ENCODE measurements at places on chromosomes 13 and 19. TPM values are rescaled to one million over a fixed set of nuclear protein-coding genes. Genes with fewer than 3 reads are reported as not detected.
A peak's percentile ranks its signal among the peaks of the same experiment; 100 is the strongest.

C19orf67 gene
- not detected for total RNA-seq

HMG20B gene
- 44.1 TPM for total RNA-seq

NEK5 gene
- total RNA-seq = 0.69 TPM

ATP4A gene
- not detected for total RNA-seq

ACP5 gene
- total RNA-seq = 8.6 TPM

ZNF814 gene
- 15.6 TPM for total RNA-seq

GEMIN7 gene
- total RNA-seq = 10.0 TPM

TEX30 gene
- total RNA-seq = 11.1 TPM

ZNF675 gene
- 22.6 TPM for total RNA-seq

CRTC1 gene
- total RNA-seq = 3.2 TPM

- no peak for DNase-seq
Measured at GRCh38 chr19:38977445-38978325, 2.1 kb upstream of the FBXO17 start.

GRCh38 chr13:65314008-65314407, 1916.1 kb downstream of the PCDH9 start:
- DNase-seq = no peak

GRCh38 chr13:99435998-99436397, 65.3 kb upstream of the TM9SF2 start:
- DNase-seq = no peak

- DNase-seq = no peak
Measured at GRCh38 chr19:49904136-49904535, 7.4 kb upstream of the IL4I1 start.

DNA sequence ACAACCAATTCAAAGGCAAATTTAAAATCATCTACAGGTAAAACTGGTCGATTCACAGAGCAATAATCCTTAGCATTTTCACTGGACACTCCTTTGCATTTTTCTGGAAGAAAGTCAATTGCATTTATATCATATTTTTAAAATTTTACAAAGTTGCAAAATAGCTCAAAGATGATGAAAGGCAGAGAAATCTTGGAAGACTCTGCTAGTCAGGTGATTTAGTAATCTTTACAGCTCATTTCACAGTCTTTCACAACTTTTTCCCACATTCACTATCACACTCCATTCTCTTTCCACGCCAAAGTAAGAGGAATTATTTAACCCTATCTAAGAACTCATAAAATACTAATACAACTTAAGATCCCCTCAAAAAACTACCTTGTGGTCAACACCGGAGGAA, 1063.8 kb downstream of the EFNB2 start:
- DNase-seq = no peak

- DNase-seq = no peak
Measured at GRCh38 chr19:57473646-57474045, 3.7 kb downstream of the ZNF772 start.

DNA sequence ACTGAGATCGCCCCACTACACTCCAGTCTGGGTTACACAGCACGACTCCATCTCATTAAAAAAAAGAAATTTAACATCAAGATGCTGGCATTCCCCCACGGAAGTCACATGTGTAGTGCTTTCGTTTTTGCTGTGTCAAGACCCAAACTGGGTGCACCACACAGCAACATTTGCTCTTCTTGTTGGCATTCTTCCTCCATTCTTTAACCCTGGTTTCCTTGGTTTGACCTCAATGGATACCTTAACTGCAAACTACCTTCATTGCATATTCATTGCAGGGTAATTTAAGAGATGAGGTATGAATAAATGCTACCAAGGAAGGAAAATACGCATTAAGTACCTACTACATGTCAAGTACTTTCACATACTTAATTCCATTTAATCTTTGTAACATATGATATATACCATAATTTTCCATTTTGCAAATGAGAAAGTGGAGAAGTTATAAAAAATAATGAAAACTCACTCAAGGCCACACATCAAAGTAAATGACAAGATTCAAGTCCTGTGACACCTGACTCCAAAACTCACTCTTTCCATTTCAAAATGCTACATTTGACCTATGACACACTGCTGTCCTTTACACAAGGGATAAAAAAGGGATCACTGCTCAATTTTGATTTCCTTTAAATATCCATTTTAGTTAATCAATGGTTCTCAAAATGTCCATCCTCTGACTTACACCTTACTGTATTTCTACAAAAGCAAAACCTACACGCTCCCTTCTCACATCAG, 59.2 kb downstream of the STK24 start:
- no peak for DNase-seq

DNA sequence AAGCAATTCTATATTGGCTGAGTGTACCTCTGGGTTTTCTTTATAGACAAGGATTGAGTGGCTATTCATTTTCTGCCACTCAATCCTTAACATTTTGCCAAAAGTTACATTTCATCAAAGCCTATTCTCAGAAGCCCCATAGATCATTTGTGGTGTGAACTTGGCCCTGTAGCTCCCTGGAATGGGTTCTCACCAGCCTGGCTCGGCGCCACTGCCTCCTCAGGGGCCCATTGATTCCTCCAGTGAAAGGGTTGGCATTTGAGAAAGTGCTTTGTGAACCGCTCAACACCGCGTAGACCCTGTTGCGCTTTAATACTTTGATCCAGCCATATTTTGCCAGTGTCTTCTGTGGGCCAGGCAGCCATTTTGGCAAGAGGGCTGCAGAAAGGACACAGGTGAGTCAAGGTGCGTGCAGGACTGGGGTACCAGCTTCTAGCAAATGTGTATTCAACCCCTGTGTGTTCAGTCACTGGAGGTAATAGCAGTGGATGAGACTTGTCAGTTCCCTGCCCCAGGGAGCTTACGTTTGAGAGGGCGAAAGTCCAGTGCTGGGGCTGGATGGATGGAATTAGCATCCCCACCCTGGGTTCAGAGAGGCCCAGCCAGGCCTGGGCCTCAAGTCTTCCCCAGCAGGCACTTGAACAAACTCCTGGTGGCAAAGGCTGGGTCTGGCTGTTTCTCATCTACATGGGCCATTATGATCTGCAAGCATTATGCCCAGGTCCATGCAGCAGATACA, 3.8 kb downstream of the RAB8A start:
- no peak for DNase-seq

DNA sequence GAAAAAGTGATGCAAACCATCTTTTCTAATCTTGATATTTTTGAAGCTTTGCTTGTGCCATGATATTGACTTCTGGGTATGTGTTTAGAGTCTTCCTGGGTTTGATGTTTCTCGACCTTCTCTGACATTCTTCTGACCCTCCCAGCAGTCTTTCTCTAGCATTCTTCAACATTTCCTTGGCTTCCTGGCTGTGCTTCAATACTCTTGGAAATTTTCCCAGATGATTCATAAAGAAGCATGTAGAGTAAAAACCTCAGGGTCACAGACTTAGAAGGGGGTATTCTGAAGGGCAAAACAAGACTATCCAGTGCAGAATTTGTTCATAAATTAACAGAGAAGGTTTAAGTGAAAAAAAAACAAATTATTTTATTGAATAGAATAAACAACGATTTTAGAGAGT, 946.3 kb upstream of the PCDH9 start:
- peak; percentile 2 for DNase-seq

DNA sequence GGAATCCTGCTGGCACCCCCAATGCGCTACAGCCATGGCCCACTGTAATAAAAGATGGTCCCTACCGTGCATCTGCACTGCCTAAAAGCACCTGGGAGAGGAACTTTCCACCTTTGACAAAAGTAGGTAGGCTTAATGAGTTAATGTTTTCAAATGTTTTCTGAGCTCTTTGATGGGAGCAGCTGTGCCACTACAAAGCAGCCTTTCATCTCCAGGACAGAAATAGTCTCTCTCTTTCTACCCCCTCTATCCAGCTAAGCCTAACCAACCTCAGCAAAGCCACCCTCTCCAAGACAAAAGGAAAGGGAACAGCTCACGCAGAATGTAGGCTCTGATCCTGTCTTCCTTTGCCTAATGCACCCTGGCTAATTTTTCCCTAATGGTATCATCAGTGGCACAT, 560.2 kb downstream of the UQCRFS1 start:
- DNase-seq = no peak

- DNase-seq = peak; percentile 46
Measured at GRCh38 chr13:94369972-94370436, 109.5 kb downstream of the DCT start.

GRCh38 chr19:46984077-46985010, 35.3 kb upstream of the NPAS1 start:
- no peak for DNase-seq

GRCh38 chr19:10835089-10835753, 791 bp downstream of the TMED1 start:
- no peak for DNase-seq

- no peak for DNase-seq
Measured at GRCh38 chr19:277581-278165, 13.5 kb downstream of the PLPP2 start.

DNA sequence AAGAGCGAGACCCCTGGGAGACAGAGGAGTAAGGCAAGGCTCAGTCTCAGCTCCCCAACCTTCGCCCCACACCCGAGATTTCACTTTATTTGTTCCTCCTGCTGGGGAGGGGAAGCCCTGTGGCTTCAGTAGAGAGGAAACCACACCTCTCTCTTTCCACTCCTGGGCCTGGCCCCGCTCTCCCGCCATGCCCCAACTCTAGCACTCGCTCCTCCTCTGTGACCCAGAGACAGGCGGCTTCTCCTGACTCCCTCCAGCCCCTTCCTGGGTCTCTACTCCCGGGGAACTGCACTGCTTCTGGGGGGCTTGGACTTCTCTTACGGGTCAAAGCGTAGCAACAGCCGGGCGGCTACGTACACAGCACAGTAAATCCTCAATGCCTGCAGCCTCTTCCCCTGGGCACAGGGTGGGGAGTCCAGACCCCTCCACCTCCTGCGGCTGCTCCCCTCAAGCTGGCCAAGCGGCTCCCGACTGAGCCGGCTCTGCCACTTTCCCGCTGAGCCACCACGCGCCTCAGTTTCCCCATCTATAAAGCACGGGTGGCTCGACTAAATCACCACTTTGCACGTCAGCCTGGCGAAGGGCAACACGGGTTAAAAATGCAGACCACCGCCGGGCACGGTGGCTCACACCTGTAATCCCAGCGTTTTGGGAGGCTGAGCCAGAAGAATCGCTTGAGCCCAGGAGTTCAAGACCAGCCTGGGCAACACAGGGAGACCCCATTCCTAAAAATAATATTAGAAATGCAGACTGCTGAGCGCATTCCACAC, 1.4 kb downstream of the RNF126 start:
- DNase-seq = no peak

DNA sequence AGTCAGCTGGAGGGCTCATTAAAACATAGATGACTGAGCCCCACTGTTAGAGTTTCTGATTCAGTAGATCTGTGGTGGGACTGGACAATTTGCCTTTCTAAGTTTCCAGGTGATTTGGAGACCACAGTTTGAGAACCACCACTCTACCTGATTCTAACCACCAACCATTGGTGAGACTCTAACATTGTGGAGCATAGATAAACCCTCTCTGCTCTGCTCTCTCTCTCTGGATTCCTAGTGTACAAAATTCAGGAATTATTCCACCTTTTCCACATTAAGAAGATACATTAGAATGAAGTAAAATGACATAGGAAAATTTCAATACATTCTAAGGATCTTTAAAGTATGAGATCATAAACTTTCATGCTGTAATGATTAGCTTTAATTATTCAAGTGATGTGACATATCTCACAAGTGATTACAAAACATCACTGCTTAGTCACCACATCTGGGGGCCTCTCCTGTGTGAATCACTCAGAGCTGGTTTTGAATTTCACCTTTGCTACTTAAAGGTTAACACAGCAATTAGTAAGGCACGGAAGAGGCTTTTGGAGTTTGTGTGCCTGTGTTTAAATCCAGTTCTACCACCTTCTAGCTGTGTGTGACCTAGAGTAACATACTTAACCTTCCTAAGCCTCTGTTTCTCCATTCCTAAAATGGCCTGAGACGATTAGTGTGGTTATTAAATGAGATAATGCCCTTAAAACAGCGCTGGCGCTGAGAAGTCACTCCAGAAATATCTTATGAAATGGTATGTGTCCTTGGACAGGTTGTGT, 78.5 kb upstream of the NBEA start:
- no peak for DNase-seq

DNA sequence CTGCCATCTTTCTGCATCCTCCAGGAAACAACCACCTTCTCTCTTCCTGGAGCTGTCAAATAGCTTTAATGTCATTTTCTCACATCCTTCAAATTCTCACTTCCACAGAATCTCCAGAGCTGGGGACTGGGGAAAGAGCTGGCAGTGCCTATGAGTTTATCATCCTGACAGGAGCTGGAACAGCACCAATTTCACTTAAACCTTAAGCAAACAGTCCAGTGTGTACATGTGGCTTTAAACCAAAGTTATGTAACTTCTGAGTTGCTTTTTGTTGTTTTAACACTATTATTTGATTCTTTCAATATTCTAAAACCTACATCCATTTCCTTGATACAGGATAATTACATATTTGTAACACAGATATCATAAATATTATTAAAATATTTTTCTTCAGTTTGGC, 331.5 kb upstream of the ARGLU1 start:
- DNase-seq = no peak
